Cerebellum (tissue), 4 donors: ENCODE measurements at places on chromosomes 2 and 18. TPM values are rescaled to one million over a fixed set of nuclear protein-coding genes. Genes with fewer than 3 reads are reported as not detected.

DNA sequence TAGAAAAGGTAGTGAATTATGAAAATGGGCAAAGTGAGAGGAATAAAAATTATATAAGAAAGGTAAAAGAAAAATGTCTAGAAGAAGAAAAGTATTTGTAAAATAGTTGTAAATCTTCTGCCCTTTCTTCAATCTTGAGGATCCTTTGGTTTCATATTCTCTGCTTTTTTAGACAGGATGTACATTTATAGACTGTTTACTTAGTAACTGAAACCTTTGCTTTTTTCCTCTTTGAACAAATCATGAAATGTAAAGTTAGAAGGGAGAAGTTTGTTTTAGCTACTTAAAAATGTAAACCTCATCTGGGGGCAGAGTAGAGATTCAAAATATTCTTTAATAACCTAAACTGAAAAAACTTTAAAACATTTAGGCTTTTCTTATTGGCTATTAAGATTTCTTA, 150.4 kb upstream of the ITGA4 start:
- no peak for DNase-seq

Gene TCF23
- not detected for total RNA-seq

- no peak for DNase-seq
These were observed 7.1 kb downstream of the RFTN2 start for GRCh38 chr2:197668296-197668695.

DNA sequence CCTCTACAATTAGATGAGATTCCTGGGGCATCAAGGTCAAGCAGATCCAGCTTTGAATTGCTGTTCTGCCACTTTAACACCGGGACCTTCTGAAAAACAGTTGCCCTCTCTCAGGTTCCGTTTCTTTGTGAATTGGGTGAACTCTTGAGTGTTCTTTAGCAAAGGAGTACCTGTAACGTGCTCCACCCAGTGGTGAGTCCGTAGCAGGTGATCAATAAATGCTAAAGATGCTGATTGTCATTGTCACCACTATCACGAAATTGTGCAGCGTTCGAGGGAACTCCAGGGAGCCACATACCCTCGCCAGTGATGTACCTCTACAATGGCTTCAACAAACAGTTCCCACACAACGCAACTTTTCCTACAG, 81.9 kb downstream of the TCF7L1 start:
- DNase-seq: no peak

Gene ELOA2
- not detected for total RNA-seq

GRCh38 chr2:168928113-168928831, 27.2 kb downstream of the G6PC2 start:
- no peak for DNase-seq

Gene NR4A2
- total RNA-seq: 0.45 TPM

Gene ADD2
- 119 TPM for total RNA-seq

- no peak for DNase-seq
These were observed 135.3 kb downstream of the KLHL29 start for GRCh38 chr2:23520256-23520655.

Gene NAT8
- total RNA-seq: not detected
